CD4-positive, alpha-beta T cell treated with Interleukin-1 beta for 1 hour (primary cell): ENCODE measurements at places on chromosomes 12 and 14.

GRCh38 chr14:50353126-50353525 lies 41.0 kb downstream of the DMAC2L start:
- DNase-seq = no peak

- DNase-seq = no peak
These were observed 5.7 kb upstream of the CHGA start for GRCh38 chr14:92917041-92917940.

DNA sequence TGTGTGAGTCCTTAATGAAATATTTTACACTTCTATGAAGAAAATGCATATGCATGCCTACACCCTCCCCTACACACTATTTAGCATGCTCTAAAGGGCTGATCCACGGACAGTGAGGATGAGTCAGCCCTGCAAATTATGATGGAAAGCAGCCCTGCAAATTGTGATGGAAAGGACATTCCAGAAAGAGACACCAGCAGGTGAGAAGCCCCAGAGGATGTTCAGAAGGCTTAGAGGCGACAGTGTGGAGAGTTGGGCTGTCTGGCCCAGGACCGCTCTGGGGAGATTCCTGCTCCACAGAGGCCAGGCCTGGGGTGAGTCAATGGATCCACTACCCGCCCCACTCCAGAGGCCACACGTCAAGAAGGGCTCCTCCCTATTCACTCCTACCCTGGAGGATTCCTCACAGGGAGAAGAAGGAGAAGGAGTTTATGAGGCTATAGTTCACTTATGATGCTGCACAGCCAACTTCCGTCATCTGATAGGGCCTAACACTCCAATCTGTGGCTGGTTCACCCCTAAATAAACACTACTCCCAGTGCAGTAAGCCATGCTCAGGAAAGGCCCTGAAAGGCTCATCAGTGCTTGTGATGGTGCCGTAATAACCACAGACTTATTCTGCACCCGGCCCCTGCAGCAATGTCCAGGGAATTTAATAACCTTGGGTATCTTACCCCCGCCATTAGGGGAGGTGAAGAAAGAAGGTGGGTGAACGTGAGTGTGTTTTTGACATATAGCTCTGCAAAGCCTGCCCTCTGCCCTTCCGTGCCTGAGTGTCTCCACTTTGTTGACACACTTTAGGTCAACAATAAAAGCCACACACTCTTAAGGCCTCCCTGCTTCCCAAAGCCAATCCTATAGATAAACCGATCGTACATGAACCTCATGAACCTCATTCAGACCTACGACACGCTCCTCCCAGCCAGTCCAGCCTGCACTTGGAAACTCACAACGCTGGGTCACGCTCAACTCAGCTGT lies 46.4 kb downstream of the CLMN start:
- no peak for DNase-seq

- DNase-seq = no peak
These were observed 31.2 kb downstream of the ARL6IP4 start for GRCh38 chr12:123011701-123012100.

GRCh38 chr12:92987846-92988621 lies 58.9 kb upstream of the EEA1 start:
- DNase-seq = peak; percentile 47

DNA sequence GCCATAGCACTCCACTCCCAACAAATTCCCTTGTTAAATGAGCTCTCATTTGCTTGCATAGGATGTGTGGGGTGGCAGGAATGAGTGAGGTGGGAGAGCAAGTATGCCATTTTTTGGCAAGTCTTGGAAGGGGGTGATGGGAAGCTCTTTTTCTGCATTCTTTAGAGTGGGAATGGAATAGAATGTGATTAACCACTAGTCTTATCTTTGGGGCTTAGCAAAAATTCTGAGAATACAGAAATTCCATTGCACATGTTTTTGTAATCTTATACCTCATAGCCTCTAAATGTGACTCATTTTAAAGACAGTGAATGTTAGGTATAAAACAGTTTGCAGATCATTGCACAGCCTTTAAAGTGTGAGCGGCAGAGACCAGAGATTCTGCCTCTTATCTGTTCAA lies 28.4 kb upstream of the NEDD1 start:
- no peak for DNase-seq

GRCh38 chr14:55267820-55268219 lies 3.4 kb upstream of the FBXO34 start:
- no peak for DNase-seq

GRCh38 chr14:100037353-100037752 lies 27.9 kb upstream of the EVL start:
- DNase-seq = no peak

DNA sequence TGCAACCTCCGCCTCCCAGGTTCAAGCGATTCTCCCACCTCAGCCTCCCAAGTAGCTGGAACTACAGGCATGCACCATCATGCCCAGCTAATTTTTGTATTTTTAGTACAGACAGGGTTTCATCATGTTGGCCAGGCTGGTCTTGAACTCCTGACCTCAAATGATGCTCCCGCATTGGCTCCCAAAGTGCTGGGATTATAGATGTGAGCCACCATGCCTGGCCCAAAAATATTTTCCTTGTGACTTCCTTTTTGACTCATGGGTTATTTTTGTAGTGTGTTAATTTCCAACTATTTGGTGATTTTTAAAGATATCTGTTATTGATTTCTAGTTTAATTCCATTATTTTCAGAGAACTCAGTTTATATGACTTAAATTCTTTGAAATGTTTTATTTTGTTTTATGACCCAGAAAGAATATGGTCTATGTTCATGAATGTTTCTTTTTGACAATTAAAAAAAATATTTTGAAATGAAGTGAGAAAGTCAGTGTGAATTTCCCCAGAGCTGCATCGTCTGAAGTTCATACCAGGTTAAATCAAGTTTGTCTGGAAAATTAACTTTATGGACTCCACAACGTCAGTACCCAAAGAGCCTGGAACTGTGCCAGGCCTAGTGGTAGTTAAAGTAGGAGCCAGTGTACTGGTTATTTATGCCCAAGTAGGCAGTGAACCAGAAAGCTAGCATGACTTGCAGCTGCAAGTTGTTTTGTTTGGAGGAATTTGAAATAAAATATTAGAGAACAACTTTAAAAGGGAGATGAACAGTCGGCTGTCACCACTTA lies 2.8 kb upstream of the CDKL1 start:
- no peak for DNase-seq

- peak; percentile 6 for DNase-seq
These were observed 134.3 kb downstream of the MED13L start for GRCh38 chr12:116142936-116143898.
